ENCODE measurements at places on chromosomes 4 and X.

DNA sequence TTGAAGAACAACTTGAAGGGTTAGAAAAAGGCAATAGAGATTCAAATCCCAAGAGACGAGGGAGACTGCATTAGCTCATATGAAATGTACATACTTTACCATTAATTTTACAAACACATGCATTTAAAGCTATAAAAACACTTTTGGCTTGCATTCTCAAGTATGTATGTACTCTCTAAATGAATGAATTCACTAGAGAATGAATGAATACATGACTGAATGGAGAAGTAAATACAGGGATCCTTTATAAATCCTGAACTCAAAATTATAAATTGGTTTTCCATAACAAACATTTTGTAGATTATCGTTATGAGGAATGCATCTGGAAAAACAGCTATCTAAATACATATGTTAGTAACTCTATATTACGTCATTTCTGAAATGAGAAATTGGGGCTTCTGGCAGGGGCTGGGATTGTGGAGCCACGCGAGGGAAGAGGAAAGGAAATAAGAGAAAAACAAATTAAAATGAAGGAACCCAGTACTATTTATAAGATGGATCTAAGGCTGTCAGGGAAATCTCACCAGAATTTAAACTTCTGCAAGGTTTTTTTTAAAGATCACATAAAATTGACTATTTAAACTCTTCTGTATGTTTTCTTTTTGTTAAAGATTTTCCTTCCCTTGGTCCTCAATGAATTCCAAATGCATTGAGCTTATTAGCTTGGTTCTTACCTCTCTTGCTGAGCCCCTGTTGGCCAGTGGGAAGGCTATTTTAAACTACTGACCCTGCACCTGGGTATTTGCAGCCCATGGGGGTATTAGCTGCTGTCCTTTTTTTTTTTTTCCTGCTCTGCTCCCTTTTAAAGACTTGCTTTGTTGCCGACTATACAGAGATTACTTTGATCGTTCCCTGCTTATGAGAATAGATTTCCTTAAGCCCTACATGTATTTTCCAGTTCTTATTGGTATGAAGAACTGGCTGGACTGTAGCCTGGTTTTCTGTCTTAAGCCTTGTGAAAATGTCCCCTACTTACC lies 207.8 kb downstream of the ADGRL3 start:
- no peak for DNase-seq

DNA sequence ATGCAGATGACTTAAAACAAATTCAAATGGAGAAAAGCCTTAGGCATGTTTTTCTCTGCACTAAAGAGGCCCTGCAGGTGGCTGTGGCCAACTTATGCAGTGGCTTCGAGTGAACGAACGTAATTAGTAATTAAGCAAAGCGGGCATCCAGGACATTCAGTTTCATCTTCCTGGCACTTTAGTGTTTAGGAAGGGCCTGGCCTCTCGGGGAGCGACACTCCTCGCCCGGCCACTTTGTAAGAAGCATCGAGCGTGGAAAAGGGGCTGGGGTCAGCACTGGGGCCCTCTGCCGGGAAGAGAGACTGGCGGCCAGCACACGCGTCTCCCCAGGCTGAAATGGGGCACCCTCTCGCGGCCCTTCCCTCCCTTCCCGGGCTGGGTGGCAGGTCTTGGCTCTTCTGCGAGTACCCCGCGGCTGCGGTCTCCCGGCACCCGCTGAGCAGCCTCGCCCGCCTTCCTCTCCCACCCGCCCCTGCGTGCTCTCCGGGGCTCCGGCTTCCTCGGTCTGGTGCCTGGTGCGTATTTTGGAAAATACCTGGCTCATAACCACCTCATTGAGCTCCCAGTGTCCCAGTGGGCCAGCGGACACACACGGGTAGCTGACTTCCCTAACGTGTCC lies 677 bp upstream of the CYP4V2 start:
- no peak for DNase-seq

DNA sequence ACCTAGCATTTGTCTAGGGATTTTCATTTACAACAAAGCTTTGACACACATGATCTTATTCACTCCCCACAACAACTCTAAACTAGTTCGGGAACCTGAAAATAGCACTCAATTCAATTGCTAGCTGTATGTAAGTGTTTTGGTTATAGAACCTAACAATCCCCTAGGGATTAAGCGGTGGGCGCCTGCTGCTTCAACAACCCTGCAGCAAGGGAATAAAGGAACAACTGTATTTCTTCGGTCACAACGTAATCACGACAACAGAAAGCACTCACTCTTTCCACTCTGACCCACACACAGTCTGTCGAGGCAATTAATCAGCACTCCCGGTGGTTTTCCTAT lies 674 bp upstream of the DIAPH2 start:
- no peak for DNase-seq

DNA sequence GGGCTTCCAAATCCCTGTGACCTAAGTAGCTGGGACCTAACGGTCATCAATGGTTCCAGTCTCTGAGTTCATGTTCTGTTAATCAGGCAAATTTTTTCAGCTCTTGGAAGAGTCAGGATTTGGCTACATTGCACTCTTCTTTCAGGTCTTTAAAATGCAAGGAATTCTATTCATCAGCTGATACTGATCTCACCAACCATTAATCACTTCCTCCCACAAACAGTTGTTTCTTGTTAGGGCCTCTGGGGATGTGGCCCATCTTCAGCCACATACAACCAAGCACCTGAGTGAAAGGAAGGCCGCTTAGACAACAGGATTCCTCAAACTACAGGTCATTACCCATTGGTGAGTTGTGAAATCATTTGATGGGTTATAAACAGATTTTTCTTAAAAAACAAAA lies 71.7 kb downstream of the FANCB start:
- DNase-seq, result no peak

DNA sequence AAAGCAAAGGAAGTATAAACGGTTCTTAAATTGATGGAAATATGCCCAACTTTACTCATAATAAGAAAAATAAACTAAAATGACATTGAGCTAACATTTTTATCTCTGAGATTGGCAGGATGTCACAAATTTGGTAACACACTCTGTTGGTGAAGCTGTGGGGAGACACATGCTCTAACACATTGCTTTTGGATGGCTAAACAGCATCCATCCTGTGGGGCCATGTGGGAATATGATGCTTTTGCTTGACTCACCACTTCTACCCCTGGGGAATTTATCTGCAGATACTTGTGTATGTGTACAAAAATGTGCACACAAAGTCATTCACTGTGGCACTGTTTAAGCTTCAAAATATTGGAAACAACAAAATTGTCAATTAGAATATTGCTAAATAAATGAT lies 100.2 kb downstream of the ANAPC4 start:
- DNase-seq, result no peak

- DNase-seq, result no peak
These were observed 47.4 kb downstream of the PRDM5 start for GRCh38 chr4:120874792-120875774.

DNA sequence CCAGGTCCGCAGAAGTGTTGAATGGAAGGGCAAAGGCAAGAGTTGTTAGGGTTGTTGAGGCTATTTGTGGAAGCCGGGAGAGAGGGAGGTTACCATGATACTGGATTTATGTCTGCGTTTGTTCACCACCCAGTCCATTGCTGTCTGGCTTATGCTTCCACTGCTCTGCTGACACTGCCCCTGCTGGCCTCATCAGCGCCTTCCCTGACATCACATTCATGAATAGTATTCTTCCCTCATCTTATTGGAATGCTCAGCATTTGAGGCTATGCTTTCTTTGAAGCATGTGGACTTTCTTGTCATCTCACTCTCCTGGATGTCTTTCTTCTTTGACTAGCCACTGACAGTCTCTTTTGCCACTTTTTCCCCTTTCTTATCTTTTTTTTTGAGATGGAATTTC lies 10.3 kb downstream of the GNL3L start:
- no peak for DNase-seq

GRCh38 chrX:18886005-18886343 lies 97.9 kb downstream of the PHKA2 start:
- no peak for DNase-seq

DNA sequence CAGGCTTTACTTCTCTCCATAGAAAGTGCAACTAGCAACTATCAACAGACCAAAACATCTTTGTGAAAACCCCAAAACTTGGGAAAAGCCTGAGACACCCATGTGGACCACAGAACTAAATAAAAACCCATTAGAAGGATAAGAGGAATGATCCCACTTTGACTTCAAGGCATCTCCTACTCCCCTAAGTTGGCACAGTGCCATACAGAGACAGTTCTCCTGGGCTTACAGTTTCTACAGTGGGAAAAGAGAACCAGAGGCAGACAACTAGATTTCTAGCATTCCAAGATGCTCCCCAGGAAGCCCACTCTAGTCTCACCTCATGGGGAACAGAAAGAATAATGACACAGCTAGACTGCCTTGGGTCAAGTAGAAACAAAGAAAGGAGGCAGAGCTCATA lies 20.4 kb downstream of the TMLHE start:
- no peak for DNase-seq

GRCh38 chr4:104524591-104524990 lies 29.9 kb upstream of the CXXC4 start:
- no peak for DNase-seq

GRCh38 chr4:185723631-185724260 lies 88.2 kb downstream of the SORBS2 start:
- DNase-seq, result no peak

DNA sequence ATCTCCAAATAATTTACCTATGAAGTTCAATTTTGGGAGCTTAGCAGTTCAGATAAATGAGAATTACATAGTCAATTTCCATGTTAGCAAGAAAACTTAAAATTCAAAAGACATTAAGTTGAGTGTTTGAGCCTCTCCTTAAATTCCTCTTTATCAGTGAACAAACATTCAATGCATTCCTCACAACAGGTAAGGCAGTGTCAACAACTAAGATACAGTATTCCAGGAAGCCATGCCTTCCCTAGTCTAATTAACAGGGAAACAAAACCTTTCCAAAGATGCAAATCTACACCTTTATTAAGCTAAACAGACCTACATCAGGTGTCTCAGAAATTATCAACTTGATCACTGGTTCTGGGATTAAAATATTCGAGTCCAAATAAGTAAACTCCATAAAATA lies 3.7 kb downstream of the SH3RF1 start:
- DNase-seq, result no peak

DNA sequence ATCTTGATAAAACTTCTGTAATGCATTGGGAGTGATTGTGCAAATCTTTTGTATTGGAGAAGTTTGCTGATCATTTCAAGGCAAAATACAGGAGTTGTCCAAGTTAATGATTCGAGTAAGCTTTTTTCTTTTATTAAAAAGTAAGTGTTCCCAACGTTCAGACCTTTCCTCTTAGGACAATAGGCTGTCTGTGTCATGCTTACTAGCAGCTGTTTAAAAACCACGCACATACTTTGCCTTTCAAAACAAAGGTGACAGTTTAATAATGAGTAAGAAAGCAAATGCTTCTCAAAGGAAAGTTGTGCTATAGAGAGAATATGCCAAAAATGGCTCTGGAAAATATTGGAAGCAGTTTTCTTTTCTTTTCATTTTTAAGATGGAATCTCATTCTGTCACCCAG lies 11.2 kb downstream of the TRAPPC11 start:
- DNase-seq, result no peak

DNA sequence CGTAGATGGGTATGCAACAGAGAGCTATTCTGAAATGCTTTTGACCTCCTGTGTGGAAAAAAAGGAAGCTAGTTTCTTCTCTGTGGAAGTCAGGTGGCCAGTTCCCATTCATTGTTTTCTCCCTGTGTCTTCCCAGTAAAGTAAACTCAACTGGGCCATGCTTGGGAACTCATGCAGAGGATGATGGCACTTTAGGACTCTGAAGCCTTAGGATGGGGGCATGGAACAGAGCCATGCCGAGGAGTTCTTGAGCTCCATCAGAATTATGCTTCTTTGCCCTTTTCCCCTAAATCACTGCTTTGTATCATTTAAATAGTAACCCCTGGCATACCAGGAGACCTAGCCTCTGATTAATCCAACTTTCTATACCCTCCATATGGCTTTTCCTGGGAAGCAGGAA lies 3.2 kb downstream of the TMEM164 start:
- no peak for DNase-seq

DNA sequence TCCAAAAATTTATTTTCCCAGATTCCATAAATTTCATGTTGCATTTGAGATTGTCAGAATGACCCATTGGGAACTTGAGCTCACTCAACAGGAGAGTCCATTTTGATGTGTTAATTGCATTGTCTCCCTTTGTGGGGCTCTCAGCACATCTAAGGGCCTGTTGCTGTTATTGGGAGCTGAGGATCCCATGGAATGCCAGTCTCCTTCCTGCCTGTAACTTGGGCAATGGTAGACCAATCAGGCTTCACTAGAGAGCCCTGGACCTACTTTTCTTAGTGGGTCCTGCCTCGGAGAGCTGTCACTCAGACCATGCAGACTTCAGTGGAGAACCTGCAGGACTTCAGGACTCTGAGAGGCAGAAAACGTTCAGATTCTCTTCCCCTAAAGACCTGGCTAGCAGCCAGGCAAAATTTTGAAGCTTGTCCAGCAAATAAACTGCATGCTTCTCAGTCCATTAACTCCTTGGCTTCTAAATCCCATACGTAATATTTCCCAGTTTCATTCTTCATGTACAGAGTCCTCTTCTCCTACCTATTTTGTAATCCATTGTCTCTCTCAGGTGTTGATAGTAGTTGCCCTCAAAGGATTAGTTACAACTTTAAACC lies 25.1 kb downstream of the OCRL start:
- no peak for DNase-seq

- no peak for DNase-seq
These were observed 12.0 kb downstream of the HMX1 start for GRCh38 chr4:8859550-8860095.

- no peak for DNase-seq
These were observed 235.1 kb upstream of the HCCS start for GRCh38 chrX:10875995-10876394.

DNA sequence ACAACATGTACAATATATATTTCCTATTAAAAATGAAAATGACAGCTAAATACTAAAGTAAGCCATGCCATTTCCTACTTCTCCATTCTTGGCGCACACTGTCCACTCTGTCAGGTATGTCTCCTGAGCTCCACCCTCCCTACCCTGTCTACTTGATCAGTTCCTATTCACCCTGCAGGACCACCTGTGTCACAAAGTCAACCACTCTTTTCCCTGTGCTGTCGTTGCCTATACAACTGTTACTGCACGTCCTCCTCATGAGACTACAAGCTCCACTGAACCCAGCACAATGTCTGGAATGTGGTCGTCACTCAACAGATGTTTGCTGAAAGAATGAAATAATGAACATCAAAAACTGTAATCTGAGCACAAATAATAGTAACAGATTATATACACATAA lies 54.9 kb downstream of the SLC9A7 start:
- no peak for DNase-seq

DNA sequence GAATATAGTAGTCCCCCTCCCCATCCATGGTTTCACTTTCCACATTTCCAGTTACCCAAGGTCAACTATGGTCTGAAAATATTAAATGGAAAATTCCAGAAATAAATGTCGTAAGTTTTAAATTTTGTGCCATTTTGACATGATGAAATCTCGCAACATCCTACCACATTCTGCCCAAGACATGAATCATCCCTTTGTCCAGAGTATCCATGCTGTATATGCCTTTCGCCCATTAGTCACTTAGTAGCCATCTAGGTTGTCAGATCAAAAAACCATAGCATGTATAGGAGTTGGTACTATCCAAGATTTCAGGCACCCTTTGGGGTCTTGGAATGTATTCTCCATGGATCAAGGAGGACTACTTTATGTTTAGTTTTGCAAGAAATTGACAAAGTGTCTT lies 8.3 kb downstream of the PRRG1 start:
- DNase-seq, result no peak
